ENCODE measurements at places on chromosomes 4 and X. TPM values are rescaled to one million over a fixed set of nuclear protein-coding genes. Genes with fewer than 3 reads are reported as not detected.

The VCX3A gene
- not detected for total RNA-seq

The USP17L17 gene
- total RNA-seq = not detected

The UGT2B10 gene
- not detected for total RNA-seq

The PRPS1 gene
- 31.4 TPM for total RNA-seq

The MAGEA10 gene
- total RNA-seq = not detected

The PTPN13 gene
- total RNA-seq = 44.3 TPM

Measured in articular chondrocyte of knee joint (primary cell).